Smooth muscle cell of bladder (primary cell): ENCODE measurements at places on chromosomes 13 and 19. TPM values are rescaled to one million over a fixed set of nuclear protein-coding genes. Genes with fewer than 3 reads are reported as not detected.

PINLYP gene
- 0.55 and 1.4 TPM in 2 replicates for total RNA-seq

BRME1 gene
- total RNA-seq, result 0.14 and 0.55 TPM in 2 replicates

WTIP gene
- total RNA-seq, result 37.8 and 72.9 TPM in 2 replicates

CGB8 gene
- total RNA-seq, result not detected in 2 replicates

SLC44A2 gene
- 28.4 and 35.5 TPM in 2 replicates for total RNA-seq

ZIM2 gene
- total RNA-seq, result not detected in 2 replicates

KBTBD6 gene
- total RNA-seq, result 9.0 and 9.5 TPM in 2 replicates

PSG7 gene
- under 0.01 TPM in 1 of 2 replicates, not detected in the other for total RNA-seq

LHFPL6 gene
- 66.8 and 111 TPM in 2 replicates for total RNA-seq

FRY gene
- total RNA-seq, result 15.0 and 28.7 TPM in 2 replicates

GJB2 gene
- total RNA-seq, result under 0.01 and 0.14 TPM in 2 replicates

FAM83E gene
- 0.28 and 0.46 TPM in 2 replicates for total RNA-seq

KLF5 gene
- total RNA-seq, result 0.28 and 0.37 TPM in 2 replicates

PTPRH gene
- 2.1 and 5.5 TPM in 2 replicates for total RNA-seq

MUC16 gene
- under 0.01 TPM in 1 of 2 replicates, not detected in the other for total RNA-seq

ANKLE1 gene
- total RNA-seq, result 0.14 and 0.18 TPM in 2 replicates

PPP1R37 gene
- total RNA-seq, result 20.6 and 29.2 TPM in 2 replicates

CD22 gene
- 0.09 and 0.14 TPM in 2 replicates for total RNA-seq
